Stomach (tissue), 19 donors: ENCODE measurements at places on chromosomes 5 and 9.

- DNase-seq = no peak
Observed at GRCh38 chr5:14213253-14213652, 70.1 kb downstream of the TRIO start.

DNA sequence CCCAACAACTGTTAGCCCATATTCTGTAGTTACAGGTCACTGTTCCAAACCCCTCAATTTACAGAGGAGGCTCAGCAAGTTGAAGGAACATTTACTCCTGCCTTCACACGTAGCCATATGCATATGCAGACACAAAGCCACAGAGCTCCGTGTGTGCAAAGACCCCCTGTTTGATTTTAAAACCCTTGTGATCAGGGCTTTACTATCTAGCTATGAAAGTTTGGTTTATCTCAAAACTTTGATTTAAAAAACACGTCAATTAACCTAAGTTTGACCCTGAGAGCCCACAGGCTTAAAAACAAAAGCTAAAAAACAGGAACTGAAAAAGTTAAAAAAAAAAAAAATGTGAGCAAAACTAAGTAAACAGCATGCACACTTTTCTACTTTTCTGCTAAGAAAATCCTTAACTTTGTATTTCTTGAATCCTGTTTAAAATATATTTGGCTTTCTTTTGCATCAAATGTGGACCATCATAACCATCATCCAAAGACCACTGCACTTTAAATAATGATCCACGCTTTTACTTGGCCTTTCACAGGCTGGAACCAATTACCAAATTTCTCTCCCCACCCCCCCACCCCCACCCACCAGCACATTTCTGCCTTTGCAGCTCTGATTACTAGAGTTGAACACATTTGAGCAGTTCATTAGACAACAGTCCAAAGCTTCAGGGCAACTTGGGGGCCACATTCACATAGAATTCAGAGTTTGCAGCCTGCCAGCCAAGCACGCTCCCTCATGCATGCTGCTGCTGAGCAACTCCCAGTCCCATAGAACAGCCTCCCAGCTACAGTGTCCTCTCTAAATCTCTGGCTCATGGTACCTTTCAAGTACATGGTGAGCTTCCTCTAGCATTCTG lies 128.8 kb upstream of the MAP3K1 start:
- DNase-seq = no peak

DNA sequence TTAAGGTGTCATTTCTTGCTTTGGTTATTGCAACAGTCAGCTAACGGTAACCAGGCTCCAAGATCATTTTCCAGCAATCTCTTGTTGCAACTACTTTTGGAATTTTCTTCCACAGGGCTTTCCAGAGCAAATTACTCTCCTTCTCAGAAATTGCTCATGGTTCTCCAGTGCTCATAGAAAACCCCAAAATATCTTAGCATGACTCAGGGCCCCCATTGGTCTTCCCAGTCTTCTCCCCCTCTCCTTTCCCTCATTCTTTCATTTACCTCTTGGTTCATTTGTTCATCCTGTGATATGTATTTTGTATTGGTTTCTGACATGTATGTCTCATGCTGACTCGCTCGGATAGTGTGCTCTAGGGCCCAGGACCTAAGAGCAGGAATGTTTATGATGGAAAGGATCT lies 35.6 kb downstream of the WWC1 start:
- DNase-seq = no peak

GRCh38 chr9:100499460-100499859 lies 26.5 kb downstream of the TMEFF1 start:
- DNase-seq = no peak

GRCh38 chr5:15594977-15595568 lies 95.1 kb downstream of the FBXL7 start:
- DNase-seq = peak; percentile 31

DNA sequence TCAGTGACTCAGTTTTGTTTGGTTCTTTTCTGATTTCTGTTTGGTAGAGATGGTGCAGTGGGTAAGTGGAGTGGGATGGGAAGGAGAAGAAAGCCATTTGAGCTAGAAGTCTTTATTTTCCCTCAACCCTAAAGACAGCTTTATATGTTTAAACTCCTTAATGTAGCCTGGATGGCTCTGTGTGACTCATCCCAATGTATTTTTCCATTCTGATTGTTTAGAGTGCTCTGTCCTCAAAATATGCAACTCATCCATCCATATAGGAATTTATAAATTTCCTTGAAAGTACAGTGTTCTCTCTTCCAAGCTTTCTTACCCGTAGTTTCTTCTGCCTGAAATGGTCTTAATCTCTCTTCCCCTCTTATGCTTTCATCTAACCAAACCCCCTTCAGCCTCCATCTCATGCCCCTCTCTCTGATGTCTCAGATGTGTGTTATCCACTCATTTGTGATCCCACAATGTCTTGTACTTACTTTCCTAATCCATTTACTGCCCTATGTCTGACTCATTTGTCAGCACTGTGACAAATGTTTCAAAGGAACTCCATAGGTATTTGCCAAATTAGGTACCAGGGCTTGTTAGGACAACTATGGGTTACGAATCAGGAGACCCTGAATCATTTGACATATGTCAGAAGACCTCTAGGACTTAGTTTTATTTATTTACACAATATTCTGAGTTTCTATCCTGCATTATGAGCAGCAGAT lies 217.5 kb upstream of the SGCD start:
- DNase-seq = no peak

GRCh38 chr5:10330511-10331230 lies 22.8 kb upstream of the MARCHF6 start:
- DNase-seq = no peak

DNA sequence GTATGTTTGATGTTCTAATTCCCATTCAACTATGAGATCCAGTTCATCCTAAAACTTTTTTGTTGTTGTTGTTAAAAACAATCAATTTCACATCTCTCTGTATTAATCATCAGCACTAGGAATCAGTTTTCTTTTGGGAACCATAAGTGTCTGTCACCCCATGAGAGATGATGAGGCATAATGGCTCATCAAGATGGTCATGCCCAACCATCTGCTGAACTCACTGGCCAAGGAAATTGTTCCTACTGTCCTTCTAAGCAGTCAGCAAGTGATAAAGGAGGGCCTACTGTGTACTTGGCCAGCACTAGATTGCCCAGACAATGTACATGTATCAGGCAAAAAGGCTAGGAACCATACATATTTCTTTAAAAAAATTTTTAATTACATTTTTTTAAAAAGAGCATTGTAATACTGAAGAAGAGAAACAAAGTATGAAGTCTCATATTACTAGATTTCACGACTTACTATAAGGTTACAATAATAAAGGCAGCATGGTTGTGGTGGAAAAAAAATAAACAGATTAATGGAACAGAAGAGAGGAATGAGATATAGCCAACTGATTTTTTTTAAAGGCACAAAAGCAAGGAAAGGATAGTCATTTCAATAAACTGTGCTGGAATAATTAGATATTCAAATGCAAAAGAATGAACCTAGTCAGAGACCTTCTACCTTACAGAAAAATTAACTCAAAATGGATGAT lies 458.3 kb downstream of the SPOCK1 start:
- no peak for DNase-seq

DNA sequence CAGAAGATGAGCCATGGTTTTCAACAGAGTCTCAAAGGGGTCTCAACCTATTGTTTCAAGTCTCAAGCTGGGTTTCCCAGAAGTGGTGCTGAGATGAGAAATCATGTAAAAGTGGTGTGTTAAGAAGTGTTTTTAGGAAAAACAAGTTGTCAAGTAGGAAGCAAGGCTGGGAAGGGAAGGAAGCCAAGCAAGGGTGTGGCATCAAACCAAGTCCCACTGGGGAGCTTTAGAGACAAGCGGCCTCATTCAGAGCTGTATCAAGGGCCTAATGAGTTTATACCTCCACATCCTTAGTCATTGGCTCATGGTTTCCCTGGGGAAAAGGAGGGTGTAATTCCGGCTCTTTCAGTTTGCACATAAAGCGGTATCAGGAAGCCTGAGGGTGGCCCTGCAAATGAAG lies 26.4 kb upstream of the GABRB2 start:
- no peak for DNase-seq

DNA sequence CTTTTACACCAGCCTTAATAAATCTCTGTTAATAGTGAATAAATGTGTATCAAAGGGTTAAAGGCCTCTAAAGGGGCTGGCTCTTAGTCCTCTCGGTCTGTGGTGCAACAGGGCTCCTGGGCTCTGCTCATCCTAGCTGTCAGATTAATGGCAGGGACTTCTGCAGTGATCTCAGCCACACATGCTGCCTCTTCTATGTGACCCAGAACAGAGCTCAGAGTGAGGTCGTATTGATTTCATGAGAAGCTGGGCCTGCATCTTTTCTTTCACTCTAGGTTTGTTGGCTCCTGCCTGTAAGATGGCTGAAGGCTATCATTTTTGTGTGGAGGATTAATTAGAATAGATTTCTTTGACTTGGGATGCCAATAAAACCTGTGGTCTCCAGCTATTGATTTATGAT lies 165.0 kb upstream of the GLRA1 start:
- DNase-seq = no peak

GRCh38 chr5:149526845-149527590 lies 24.2 kb downstream of the CSNK1A1 start:
- DNase-seq = no peak

DNA sequence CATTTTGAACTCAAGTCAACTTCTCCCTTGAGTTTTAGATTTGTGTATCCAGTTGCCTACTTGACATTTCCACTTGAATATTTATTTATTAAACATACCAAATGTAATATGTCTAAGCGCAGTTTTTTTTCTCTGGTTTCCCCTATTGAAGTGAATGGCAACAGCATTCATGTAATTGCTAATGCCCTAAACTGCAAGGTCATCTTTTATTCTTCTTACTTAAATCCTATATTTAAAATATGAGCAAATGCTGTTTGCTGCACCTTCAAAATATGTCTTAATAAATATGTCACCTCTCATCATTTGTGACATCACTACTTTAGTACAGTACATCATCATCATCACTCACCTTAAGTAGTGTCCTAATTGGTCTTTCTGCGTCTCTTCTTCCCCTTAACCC lies 22.4 kb downstream of the SMAD5 start:
- DNase-seq = no peak

DNA sequence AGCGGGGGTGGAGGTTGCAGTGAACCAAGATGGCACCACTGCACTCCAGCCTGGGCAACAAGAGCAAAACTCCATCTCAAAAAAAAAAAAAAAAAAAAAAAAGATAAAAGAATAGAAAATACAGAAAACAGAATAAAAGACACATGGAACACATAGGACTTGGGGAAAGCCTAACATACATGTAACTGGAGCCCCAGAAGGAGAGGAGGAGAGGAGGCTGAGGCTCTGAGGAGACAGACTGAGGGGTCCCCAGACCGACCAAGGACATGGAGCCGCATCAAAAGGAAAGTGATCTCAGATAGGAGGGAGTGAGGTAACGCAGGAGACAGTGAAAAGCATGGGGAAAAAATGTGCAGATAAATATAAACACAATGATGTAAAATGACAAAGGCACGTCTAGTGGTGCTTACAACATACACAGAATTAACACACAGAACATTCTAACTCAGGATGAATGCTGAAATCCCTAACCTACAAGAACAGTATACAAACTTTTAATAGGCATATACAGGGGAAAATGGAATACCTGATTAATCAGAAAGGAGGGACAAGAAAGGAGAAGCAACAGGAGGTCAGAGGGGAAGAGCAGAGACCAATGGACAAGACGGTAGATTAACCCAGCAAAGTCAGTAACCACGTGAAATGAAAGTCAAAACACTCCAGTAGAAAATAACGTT lies 65.2 kb upstream of the UBAC1 start:
- no peak for DNase-seq

DNA sequence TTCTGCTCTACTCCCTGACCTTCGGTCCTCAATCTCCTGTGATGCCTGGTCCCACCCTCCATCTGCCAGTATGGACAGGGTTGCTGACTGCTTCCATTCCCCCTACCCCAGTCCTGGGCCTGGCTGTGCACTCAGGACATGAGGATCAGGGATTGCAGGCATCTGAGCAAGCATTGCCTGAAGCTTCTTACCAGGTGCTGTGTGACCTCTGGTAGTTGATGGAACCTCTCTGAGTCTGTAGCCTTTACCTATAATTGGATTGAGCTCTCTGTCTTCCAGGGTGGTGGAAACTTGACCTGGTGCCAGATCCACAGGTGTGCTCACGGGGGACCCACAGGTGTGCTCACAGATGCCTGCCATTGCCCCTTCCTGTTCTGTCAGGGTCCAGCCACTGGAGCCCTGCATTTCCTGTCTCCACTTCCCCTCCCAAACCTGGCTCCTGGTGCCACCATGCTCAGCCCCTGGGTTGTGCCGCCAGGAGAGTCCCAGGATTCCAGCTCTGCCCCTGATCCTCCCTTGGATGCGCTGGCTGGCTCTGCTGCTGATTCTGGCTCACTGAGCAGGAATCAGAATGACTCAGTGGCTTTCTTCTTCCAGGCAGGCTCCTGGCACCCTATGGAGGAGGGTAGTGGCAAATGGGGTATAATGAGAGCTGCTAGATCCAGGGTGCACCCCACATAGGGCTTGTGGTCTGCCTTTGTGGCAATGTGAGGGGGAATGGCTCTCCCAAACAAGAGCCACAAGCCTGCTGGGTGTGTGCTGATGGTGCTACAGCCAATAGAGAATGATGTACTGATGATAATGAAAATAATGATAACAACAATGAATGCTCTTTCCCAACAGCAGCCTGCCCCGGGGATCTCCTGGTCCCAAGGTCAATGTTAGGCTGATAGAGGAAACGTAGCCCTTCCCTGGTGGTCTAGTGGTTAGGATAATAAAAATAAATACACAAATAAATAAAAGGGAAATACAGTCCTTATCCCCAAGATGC lies 35.2 kb upstream of the PSD2 start:
- DNase-seq = peak; percentile 20

DNA sequence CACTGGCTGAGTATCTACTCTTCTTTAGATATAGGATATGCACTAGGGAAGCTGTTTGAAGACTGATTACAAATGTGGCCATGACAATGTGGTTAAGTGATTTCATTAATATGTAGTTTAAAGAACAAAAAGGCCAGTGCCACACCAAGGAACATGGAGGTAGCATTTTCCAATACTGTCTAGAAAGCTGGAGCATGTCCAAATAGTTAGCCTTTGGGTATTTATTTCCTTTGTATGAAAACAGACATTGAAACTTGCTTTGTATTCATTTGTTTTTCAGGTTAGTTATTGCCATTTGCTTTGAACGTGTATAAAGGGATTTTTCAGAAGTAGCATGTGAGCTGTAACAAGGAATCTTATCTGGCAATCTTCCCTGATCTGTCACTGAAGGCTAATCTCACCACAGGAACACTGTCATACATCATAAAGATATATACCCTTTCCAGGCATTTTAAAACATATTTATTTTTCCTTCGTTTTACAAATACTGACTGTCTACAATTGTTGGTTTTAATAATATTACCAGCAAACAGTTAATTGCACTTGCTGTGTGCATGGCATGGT lies 93.4 kb downstream of the PLPPR1 start:
- DNase-seq = no peak

DNA sequence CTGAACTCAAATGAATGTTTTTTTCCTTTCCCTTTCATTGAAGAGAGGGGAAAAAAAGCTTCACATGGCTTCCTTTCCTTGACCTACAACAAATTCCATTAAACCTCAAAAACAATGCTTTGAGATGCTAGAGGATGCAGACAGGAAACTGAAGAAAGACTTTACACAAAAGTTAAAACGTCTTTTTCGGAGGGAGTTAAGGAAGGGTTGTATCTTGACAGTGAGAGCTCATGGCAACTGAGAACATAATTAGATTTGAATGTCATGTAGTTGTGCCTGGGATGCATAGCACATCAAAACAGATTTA lies 66.4 kb downstream of the EBF1 start:
- DNase-seq = no peak
